Pancreas (tissue), 10 donors: ENCODE measurements at places on chromosomes 7 and 10. TPM values are rescaled to one million over a fixed set of nuclear protein-coding genes. Genes with fewer than 3 reads are reported as not detected.

- no peaks in the 10 kb centered on the region for H3K4me1 ChIP-seq
- H3K27me3 ChIP-seq: no peaks in the 10 kb centered on the region
- H3K27ac ChIP-seq: no peak overlapping the region
- peak; percentile 68 for DNase-seq
- no peak overlapping the region for H3K4me3 ChIP-seq
Measured at GRCh38 chr7:36986948-36987724, 262.8 kb upstream of the AOAH start.

TMEM176B gene
- total RNA-seq: 41.2 TPM

TCAF2 gene
- 2.3 TPM for total RNA-seq

DNA sequence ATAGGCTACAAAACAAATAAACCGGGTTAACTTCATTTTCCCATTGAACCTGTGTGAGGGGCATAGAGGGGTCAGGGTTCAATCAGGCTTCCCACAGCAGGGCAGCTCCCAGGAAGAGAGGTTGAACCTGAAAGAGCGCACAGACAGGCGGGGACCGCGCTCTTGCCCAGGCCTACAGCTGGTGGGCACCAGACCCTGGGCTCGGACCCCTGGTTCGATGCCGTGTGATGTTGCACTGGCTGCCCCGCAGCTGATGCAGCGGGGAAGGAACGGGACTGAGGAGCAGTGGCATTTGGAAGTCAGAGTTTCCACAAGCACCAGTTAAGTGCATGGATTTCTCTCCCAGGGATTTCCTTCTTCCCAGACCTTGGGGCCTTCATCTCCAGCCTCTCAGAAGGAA lies 72.6 kb upstream of the INSIG1 start:
- DNase-seq: no peak
- no peak overlapping the region for H3K4me3 ChIP-seq
- peaks cover 43% of the 10 kb centered on the region for H3K4me1 ChIP-seq
- H3K36me3 ChIP-seq: no peaks in the 10 kb centered on the region

DNA sequence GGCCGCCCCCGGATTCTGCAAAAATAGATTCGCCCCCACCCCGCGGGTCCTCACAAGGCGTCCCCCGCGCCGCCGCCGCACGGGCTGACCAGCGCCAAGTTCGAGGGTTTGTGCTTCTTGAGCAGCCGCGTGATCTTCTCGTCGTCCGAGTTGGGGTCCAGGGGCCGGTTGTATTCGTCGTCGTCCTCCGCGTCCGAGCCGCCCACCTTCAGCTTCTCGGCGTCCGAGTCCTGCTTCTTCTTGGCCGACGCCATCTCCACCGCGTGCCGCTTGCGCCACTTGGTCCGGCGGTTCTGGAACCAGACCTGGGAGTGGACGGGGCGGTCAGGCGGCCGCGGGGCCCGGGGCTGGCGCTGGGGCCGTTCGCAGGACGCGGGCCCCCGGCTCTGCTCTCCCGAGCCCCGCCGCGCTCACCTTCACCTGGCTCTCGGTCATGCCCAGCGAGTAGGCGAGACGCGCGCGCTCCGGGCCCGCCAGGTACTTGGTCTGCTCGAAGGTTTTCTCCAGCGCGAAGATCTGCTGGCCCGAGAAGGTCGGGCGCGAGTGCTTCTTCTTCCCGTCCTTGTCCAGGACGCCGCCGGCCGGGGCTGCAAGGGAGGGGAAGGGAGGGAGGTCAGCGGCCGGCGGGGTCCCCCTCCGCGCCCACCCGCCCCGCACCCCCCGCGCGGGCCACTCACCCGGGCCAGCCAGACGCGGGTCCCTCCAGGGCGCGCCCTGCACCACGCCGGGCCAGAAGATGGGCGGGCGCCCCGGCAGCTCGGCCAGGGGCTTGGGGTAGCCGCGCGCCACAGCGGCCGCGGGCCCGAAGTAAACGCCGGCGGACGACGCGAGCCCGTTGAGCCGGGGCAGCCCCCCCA lies 853 bp downstream of the NKX6-2 start:
- no peak for DNase-seq
- H3K27ac ChIP-seq: no peak overlapping the region
- H3K4me1 ChIP-seq: no peaks in the 10 kb centered on the region
- no peak overlapping the region for H3K4me3 ChIP-seq
- no peaks in the 10 kb centered on the region for H3K27me3 ChIP-seq

RNF148 gene
- 1.2 TPM for total RNA-seq

- H3K4me3 ChIP-seq: no peak overlapping the region
- H3K36me3 ChIP-seq: no peaks in the 10 kb centered on the region
- no peak overlapping the region for H3K27ac ChIP-seq
- no peak for DNase-seq
Measured at GRCh38 chr10:21972584-21972983, 30.9 kb downstream of the DNAJC1 start.

FAM25C gene
- not detected for total RNA-seq

GRCh38 chr7:54728411-54728810 lies 30.6 kb downstream of the SEC61G start:
- H3K27ac ChIP-seq: no peak overlapping the region
- no peak overlapping the region for H3K4me3 ChIP-seq
- no peak for DNase-seq
- no peaks in the 10 kb centered on the region for H3K4me1 ChIP-seq
- no peaks in the 10 kb centered on the region for H3K27me3 ChIP-seq

GRCh38 chr7:63931985-63932577 lies 66.6 kb upstream of the ZNF722 start:
- no peaks in the 10 kb centered on the region for H3K27me3 ChIP-seq
- DNase-seq: no peak
- no peaks in the 10 kb centered on the region for H3K4me1 ChIP-seq

- H3K27me3 ChIP-seq: no peaks in the 10 kb centered on the region
- H3K4me1 ChIP-seq: no peaks in the 10 kb centered on the region
- no peaks in the 10 kb centered on the region for H3K36me3 ChIP-seq
- no peak overlapping the region for H3K4me3 ChIP-seq
- no peak for DNase-seq
- H3K27ac ChIP-seq: no peak overlapping the region
Measured at GRCh38 chr10:3427347-3427746, 254.8 kb upstream of the PITRM1 start.

FEZF1 gene
- not detected for total RNA-seq

CALHM1 gene
- total RNA-seq: not detected
